ENCODE measurements at places on chromosomes 13 and 19. TPM values are rescaled to one million over a fixed set of nuclear protein-coding genes. Genes with fewer than 3 reads are reported as not detected.

The KATNAL1 gene
- 26.8 TPM for total RNA-seq

DNA sequence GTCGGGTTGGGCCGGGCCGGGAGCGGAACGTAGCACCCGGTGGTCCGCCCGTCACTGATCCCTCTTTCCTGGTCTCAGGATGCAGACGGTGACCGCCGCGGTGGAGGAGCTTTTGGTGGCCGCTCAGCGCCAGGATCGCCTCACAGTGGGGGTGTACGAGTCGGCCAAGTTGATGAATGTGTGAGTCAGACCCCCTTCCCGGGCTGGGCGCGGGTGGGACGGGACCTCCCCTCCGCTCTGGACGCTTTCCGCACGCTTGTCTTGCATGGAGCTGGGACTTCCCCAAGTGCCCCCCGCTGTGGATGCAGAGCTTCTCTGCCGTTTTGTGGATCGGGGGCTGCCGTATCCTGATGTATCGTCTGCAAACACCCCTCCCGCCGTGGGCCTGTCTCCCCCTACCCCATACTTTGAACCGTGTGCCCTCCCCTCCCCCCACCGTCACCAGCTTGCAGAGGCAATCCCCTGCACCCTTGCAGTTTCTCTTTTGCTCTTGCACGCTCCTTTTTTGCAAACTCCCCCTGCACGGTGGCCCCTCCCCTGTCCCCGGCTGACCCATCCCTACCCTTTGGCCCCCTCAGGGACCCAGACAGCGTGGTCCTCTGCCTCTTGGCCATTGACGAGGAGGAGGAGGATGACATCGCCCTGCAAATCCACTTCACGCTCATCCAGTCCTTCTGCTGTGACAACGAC, 669 bp downstream of the GADD45B start:
- H3K4me1 ChIP-seq = peaks cover 20% of the 10 kb centered on the region
- no peaks in the 10 kb centered on the region for H3K36me3 ChIP-seq
- no peaks in the 10 kb centered on the region for H3K27me3 ChIP-seq

DNA sequence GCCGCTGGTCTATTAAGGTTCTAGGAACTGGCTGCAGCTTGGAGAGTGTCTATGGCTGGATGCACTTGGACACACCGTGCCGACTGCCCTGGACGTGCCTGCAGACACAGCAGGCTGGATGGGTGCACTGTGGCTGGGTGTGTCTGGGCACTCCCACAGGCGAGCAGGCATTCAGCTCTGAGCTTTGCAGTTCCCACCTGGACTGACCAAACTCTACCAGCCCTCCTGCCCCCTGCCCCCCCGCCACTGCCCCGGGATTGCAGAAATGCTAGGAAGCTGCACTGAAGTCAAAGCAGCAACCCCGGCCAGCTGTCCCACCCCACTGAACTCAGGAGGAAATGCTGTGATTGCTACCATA, 7.0 kb upstream of the LRP3 start:
- H3K36me3 ChIP-seq = no peaks in the 10 kb centered on the region
- H3K4me3 ChIP-seq = no peak overlapping the region
- peaks cover 19% of the 10 kb centered on the region for H3K27me3 ChIP-seq
- H3K4me1 ChIP-seq = no peaks in the 10 kb centered on the region

DNA sequence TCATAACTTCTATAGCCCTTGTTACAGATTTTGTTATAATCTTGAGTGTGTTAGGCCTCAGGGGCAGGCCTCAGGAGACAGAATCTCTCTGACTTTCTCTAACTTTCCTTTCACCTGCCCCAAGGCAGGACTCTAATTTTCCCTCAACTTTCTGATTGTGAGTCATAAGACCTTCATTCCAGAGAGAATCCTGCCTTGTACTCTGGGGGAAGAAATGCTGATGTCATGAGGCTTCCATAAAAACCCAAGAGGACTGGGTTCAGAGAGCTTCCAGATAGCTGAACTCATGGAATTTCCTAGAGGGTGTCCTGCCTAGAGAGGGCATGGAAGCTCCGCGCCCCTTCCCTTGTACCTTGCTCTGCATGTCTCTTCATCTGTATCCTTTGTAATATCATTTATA, 5.3 kb upstream of the KBTBD6 start:
- no peaks in the 10 kb centered on the region for H3K27me3 ChIP-seq
- no peak overlapping the region for H3K4me3 ChIP-seq
- peaks cover 14% of the 10 kb centered on the region for H3K4me1 ChIP-seq
- H3K36me3 ChIP-seq = no peaks in the 10 kb centered on the region
- DNase-seq = no peak
- no peak overlapping the region for H3K27ac ChIP-seq
